OCI-LY7 (cell line): ENCODE measurements at places on chromosomes 11 and 22.
A peak's percentile ranks its signal among the peaks of the same experiment; 100 is the strongest.

DNA sequence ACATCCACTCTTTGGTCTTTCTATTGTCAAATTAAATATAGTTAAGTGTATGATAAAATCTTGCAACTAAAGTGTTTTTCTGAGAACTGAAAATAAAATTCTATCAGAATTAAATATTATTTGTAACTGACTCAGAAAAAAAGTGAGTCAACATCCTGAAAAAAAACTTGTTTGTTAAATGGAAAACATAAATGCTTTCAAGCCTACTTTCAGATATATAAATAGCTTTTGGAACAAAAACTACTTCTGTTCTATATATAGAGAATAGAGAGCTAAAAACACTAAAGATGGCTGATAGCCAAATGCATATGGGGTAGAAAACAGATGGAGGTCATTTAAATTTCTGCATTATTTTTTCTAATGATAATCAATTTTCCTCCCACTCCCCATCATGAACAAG lies 61.8 kb downstream of the PIK3C2A start:
- no peak for DNase-seq

DNA sequence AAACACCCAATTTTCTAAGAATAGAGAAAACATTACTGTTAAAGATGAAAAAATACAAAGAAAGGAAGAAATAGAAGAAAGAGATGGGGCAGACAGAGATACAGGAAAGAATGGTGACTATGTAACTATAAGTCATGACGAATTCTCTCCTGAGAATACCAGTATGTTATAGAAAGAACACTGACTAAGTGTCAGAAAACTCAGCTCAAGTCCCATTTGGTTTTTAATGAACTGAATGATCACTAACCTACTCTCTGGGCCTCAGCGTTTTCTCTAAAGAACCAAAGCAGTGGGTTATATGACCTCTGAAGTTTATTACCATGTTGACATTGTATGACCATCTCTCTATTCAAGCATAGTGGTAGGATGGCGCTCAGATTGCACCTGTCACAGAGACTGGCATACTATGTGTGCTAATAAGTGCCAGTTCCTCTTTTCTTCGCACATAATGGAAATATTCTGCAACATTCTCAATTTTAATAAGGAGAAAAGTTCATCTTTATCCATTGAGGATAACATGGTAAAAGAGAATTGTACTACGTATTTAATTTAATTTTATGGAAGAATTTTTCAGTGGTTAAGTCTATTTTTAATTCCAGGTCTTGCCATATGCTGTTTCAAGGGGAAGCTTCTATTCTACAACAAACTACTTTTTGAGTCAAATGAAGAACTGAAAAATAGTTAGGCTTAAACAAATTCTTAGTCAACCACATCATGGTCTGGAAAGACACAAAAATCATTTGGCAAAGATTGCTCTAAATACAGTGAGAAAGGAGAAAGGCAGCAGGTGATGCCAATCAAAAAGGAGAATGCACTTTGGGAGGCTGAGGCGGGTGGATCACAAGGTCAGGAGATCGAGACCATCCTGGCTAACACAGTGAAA lies 25.0 kb upstream of the EED start:
- DNase-seq = peak; percentile 24

- DNase-seq = no peak
Observed at GRCh38 chr22:45587638-45588505, 83.8 kb upstream of the ATXN10 start.

- no peak for DNase-seq
Observed at GRCh38 chr11:95544095-95544856, 245.3 kb downstream of the FAM76B start.

DNA sequence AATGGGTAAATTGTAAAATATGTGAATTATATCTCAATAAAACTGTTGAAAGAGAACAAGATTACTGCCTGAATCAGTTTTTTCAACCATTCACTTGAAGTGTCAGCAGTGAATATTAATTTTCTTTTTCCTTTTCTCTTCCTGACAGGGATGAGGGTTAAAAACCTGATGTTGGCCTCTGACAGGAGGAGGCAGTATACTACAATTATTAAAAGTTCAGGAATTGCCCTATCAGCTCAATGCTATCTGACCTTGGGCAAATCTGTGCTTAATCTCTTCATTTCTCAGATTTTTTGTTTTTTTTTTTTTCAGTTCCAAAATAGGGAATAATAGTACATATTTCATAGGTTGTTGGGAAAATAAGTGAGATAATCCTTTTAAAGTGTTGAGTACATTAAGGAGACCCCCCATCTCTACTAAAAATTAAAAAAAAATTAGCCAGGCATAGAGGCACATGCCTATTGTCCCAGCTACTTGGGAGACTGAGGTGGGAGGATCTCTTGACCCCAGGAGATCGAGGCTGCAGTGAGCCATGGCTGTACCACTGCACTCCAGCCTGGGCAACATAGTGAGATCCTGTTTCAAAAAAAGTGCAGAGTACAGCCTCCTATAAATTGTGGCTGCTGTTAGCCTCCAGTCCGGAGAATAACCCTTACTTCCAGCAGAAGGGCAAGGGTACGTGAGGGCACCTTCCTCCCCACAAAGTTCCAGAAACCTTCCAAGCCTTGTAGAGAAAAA lies 48.8 kb downstream of the TRIM44 start:
- no peak for DNase-seq

- no peak for DNase-seq
Observed at GRCh38 chr22:17083255-17083654, 1.5 kb upstream of the IL17RA start.

GRCh38 chr11:94447149-94447548 lies 45.9 kb upstream of the GPR83 start:
- no peak for DNase-seq

GRCh38 chr22:50277761-50278160 lies 7.6 kb upstream of the MAPK11 start:
- DNase-seq = no peak

- DNase-seq = no peak
Observed at GRCh38 chr11:6260207-6260726, 629 bp downstream of the CCKBR start.

DNA sequence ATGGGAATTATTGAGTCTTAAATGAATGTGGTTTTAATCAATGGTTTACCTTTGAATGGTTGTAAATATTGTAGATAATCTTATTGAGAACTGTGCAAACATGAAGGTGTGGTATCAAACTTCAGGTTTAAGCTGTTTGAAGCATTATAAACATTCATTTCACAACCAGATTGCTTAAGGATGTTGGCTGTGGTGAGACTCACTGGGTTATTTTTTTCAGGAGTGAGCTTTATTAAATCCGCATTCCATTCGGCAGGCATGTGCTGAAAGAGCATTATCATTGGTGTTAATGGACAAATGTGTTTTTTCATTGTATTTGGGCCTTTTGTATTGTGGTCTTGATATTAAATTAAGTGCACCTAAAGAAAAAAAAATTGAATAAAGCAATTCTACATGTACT lies 9.7 kb downstream of the MMP3 start:
- no peak for DNase-seq

DNA sequence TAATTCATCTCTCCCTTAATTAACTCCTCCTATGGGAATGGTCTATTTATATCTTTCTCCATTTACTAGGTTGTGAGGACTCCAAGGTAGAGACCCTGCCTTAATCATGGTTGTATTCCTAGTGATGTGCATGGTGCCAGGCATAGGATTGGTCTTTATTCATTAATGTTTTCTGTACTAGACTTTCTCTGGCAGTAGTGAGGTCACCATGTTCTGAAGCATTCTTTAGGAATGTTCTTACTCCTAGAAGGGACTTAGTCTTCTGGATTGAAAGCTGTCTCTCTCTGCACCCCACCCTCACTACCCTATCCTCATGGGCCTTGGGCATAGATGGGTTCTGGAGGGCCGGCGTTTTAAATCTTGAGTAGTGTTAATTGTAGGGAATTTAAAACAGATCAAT lies 10.6 kb upstream of the INSC start:
- no peak for DNase-seq

GRCh38 chr22:47997052-47997590 lies 1234.7 kb downstream of the TBC1D22A start:
- DNase-seq = no peak

DNA sequence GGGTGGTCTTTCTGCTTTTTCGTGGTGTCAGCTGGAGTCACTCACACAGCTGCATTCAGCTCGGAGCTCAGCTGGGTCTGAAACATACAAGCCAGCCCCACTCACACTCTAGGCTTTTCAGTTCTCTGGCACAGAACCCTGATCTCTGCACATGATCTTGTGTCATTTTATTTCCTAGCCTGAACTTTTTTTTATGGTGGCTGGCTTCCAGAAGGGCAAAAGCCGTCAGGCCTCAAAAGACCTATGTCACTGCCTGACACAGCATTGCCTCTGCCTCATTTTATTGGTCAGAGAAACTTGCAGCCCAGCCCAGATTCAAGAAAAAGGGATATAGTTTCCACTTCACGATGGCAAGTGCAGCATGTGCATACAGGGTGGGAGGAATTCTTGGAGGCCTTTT lies 117.8 kb downstream of the NTM start:
- DNase-seq = no peak

- no peak for DNase-seq
Observed at GRCh38 chr11:99281331-99281730, 260.6 kb downstream of the CNTN5 start.

DNA sequence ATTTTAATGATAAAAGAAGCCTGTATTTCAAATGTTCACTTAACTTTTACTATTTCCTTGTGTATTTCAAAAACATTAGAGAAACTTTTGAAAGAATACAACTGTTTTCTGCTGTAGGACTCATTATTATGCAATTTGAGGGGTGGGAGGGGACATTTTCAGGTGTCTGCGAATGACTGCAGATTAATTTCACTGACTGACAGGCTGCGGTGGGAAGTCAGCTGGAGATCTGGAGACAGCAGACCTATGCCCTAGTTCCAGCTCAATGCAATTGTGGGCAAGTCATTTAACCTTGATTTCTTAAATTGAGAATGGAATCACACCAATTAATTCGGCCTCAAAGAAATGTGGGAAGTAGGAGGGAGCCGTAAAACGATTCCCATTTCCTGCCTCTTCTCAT lies 128.7 kb downstream of the ARL14EP start:
- DNase-seq = no peak

- DNase-seq = no peak
Observed at GRCh38 chr11:93567401-93567895, 24.3 kb upstream of the SMCO4 start.

DNA sequence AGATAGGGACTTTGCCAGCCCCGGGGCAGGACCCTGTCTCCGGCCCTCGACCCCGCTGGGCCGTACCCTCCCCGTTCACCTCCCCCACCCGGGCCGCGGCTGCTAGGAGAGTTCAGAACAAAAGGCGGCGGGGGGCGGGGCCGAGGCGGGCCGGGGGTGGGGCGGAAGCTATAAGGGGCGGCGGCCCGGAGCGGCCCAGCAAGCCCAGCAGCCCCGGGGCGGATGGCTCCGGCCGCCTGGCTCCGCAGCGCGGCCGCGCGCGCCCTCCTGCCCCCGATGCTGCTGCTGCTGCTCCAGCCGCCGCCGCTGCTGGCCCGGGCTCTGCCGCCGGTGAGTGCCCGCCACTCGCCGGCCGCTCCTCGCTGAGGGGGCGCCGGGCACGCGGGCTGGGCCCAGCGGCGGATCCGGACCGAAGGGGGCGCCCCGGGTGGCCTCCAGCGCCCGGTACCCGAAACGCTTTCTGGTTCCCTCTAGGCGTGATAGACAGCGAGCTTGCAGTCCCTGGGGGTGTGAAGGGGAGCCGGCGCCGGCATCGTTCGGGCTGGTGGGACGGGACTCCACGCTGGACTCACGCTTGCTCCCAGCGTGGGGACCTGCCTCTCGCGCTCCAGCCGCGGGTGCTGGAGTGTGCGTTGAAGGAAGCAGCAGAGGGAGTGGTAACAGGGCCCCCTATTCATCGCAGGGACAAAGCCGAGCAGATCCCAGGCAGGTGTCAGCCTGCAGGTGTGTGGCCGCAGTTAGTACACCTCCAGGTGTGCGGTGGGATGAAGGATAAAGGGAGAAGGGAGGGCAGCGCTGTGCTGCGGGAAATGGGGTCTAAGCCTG lies at the start of gene MMP11:
Gene MMP11 (plus strand): TSS at position 201 of the 825 bp plus-strand sequence. CDS start 22 bp downstream, at position 223.
- DNase-seq = peak; percentile 72

GRCh38 chr11:209275-210121 lies 2.0 kb downstream of the RIC8A start:
- peak; percentile 33 for DNase-seq

DNA sequence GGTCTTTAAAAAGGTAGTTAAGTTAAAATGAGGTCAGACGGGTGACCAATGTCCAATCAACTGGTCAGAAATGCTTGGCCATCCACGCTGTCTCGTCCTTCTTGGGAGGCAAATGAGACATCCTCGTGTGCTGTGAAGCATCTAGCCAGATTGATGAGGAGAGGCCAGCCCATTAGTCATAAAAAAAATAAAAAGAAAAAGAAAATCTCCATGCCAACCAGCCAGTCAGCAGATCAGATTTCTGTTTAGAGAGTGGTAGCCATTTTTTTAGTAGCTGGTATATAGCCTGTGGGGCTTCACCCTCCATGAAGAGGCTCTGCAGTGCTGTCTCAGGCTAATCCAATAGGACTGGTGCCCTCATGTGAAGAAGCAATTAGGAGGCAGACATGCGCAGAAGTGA lies 343.1 kb upstream of the SYN3 start:
- no peak for DNase-seq

- DNase-seq = no peak
Observed at GRCh38 chr11:132772703-132773545, 759.4 kb downstream of the OPCML start.

DNA sequence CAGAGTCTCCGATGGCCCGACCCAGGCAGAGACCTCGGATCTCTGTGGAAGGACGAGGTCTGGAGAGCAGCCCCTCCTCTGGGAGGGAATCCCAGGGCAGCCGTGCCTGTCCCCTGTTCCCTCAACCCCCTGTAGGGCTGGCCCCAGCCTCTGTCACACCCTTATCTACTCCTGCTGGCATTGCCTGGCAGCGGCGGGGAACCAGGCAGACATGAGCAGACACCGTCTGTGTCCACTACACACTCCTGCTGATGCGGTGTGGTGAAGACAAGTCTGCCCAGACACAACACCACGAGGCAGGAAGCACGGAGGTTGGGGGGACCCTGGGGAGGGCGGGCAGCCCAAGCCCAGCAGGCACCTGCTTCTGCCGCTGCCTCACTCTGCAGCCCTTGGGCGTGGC lies 52.5 kb upstream of the A4GALT start:
- DNase-seq = peak; percentile 34

GRCh38 chr11:2383852-2384804 lies 7.0 kb downstream of the CD81 start:
- DNase-seq = peak; percentile 84

GRCh38 chr22:29330753-29331152 lies 15.3 kb upstream of the RASL10A start:
- DNase-seq = no peak

- DNase-seq = no peak
Observed at GRCh38 chr11:90795746-90796145, 572.9 kb upstream of the CHORDC1 start.

GRCh38 chr11:117585631-117586030 lies 211.4 kb downstream of the DSCAML1 start:
- no peak for DNase-seq

GRCh38 chr11:44270403-44271273 lies 39.3 kb downstream of the ALX4 start:
- no peak for DNase-seq
